ENCODE measurements at places on chromosomes 2 and 18.

DNA sequence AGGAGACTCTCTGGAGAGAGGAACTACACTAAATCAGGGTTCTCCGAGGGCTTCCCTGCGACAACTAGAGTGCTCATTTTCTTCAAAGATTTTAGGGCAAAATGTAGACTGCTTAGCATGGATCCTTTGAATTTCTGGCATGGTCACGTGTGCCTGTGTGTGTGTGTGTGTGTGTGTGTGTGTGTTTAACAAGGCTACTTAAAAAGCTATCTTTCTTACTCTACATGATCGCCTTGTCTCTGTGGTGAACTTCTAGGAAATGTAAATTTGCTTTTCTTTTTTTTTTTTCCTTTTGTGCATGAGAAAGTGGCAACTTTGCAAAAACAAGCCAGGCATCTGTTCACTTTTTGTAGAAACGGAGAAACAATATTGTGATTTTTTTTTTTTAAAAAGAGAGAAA lies 43.9 kb downstream of the SOX11 start:
- DNase-seq = no peak

- no peak for DNase-seq
These were observed 307.8 kb downstream of the CYP26B1 start for GRCh38 chr2:71839826-71840225.

DNA sequence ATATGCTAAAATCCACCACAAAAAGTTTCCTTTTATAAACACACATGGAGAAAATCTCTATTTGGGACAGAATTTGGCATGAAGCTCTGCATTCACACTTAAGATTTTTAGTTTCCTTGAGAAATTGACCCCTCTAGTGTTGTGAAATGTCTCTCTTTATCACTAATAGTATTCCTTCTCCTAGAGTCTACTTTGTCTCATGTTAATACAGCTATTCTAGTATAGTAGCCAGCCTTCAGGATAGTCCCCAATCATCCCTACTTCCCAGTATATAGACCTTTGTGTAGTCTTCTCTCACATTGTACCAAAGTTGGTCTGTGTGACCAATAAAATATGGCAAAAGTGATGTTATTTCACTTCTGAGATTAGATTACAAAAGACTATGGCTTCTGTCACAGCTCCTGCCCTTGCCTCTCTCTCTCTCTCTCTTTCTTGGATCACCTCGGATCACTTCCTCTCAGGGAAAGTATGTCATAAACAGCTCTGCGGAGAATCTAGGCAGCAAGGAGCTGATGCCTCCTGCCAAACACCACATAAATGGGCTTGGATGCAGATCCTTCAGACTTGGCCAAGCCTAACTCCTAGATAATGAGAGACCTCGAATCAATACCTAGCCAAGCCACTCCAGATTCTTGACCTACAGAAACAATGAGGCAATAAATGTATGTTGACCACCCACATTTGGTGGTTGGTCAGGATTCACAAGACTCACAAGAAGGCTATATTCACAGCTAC lies 59.7 kb upstream of the NABP1 start:
- no peak for DNase-seq

GRCh38 chr2:70767079-70767698 lies 811 bp downstream of the ADD2 start:
- DNase-seq = peak; percentile 55

DNA sequence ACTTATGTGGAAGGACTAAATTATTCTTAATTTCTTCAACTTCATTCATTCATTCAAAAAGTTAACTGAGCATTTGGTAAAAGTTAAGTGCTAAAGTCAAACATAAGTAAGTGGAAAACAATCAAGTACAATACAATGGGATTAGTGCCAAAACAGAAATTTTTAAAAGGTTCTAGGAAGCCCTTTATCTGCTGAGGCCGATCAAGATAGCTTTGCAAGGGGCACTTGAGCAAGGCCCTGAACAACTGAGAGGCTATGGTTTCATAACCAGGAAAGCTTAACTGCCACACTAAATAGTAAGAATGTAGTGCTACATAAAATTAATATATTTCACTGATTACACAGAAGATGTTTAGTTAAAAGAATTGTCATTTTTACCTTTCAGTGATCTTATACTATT lies 76.5 kb downstream of the NOL10 start:
- DNase-seq = no peak

- DNase-seq = no peak
These were observed 227.5 kb upstream of the FOSL2 start for GRCh38 chr2:28165087-28165635.

- DNase-seq = no peak
These were observed 104.7 kb upstream of the NABP1 start for GRCh38 chr2:191573216-191573615.

GRCh38 chr2:24793761-24794435 lies 673 bp downstream of the CENPO start:
- peak; percentile 23 for DNase-seq

GRCh38 chr2:235534678-235535422 lies 41.0 kb downstream of the AGAP1 start:
- DNase-seq = no peak

DNA sequence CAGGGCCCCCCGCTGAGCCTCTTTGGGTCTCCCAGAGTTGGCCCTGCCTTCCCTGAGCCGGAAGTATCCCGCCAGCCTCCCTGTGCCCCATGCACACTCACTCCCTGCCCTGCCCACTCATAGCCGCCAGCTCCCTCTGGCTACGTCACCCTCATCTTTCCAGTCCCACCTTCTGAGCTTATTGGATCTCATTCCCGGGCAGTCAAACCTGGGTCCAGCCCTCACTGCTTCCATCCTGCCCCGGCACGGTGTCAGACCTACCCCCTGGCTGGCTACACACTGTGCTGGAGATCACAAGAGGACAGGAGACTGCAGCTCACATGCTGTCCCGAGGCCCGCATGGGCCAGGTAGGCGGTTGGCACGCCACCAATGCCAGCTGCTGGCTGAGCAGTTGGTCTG lies 147.2 kb downstream of the ASB1 start:
- DNase-seq = no peak

GRCh38 chr2:30300456-30301221 lies 69.3 kb downstream of the LBH start:
- DNase-seq = no peak

- no peak for DNase-seq
These were observed 14.7 kb downstream of the CROCC2 start for GRCh38 chr2:240920783-240921231.

DNA sequence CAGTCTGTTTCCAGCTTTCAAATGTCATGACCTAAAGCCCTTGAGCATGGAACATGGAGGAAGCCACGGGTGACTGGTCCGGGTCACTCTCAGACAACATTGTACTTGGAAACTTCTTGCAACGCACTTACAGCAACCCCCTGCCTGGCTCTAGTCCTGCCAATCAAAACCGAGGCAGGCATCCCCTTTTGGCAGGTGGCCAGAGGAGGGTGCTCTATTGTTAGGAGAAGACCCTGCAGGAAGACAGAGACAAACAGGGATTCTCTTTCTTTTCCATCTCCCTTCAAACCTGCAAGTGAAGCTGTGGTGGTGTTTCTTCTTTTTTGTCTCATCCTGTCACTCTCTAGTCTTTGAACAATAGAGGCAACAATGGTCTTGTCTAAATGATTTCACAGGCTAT lies 667.2 kb downstream of the ZEB2 start:
- no peak for DNase-seq

- peak; percentile 37 for DNase-seq
These were observed 34.9 kb downstream of the RAB10 start for GRCh38 chr2:26068602-26069298.

DNA sequence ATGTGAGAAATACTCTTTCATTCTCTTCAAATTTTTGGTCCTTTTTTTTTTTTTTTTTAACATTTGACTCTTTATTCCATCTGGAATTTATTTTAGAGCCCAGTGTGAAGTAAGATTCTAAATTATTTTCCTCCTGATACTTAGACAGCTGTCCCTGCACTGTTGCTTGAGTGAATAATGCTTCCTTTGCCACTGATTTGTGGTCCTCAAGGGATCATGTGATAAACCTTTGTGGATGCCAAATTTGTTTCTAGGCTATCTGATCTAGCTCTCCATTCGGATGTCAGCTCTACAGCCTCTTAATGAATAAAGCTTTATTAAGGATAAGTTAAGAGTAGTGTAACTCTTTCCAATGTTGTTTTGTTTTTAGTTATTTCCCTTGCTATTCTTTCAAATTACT lies 142.3 kb downstream of the SMAD7 start:
- DNase-seq = no peak

DNA sequence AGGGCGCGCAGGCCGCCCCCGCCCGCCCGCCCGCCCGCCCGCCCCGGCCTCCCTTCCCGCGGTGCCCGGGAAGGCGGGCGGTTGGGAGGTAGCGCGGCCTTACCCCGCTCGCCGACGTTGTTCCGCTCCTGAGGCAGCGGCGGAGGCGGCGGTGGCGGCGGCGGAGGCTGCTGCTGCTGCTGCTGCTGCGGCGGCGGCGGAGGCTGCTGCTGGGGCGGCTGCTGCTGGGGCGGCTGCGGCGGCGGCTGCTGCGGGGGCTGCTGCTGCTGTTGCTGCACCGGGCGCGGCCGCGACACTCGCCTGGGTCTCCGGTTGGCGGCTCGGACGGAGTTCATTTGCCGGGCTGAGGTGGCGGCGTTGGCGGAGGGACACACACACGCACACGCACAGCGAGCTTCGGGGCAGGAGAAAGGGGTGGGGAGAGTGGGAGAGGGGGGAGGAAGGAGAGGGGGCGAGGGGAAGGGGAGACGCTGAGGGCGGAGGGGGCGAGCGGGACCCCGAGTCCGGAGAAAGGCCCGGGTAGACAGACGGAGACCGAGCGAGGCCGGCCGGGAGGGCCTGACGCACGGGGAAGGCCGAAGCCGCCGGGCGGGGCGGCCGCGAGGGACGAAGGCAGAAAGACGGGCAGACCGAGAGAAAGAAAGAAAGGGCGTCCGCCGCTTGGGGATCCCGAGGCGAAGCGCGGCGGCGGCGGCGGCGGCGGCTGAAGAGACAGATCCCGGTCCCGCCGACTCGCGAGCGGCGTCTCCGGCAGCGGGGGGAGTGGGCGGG lies 727 bp downstream of the FBXO11 start:
- DNase-seq = no peak

DNA sequence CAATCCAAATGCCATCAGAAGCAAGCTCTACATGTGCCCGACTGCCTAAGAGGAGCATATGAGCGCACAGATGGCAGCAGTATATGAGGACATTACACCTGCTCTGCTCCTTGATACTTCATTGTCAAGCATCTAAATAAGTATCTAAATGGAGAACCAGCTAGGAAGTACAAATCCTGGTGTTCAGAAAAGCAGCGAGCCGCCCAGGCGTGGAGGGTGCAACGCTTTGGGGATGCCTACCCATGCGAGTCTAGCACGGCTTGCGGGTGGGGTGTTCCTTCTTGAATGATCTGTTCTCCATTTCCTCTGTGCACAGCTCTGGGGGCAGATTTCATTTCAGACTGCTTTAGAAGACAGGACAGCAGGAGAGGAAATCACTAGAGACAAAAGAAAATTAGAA lies 63.0 kb upstream of the BCL2L11 start:
- no peak for DNase-seq

DNA sequence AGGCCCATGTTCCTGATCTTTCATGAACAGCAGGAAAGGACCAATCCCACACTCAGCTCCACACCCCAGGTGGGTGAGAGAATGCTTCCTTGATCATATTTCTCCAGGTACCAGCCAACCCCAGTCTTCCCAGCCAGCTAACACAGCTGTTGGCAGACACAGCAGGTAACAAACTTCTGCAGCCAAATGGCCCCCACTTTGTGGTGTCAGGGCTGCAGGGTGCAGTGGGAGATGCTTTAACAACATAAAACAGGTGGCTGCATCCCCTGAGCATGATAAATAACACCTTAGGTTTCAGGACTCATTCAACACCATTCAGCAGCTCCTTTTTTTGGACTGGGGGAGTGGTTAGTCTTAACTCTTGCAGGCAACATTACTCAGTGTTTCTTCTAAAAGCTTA lies 76.7 kb upstream of the ACAA2 start:
- DNase-seq = no peak

GRCh38 chr2:21945658-21946057 lies 821.9 kb downstream of the TDRD15 start:
- DNase-seq = no peak

- no peak for DNase-seq
These were observed 296.0 kb upstream of the MC4R start for GRCh38 chr18:60668583-60668982.

DNA sequence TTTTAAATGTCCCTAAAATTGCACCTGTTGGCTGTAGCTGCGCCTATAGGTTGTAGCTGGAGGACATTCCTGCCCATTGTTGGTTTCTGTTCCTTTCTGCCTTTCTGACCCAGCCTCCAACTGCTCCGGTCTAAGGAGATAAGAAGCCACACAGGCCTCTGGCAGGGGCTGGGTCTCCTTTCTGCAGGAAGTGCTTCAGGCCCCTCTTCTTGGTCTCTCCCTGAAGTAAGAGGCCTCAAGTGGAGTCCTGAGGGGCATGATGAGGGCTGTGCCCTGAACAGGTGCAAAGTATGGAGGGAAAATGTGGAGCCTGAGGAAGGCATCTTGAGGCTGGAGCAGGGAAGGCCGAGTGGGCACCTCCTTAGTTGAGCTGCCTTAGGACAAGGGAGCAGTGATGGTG lies 10.4 kb upstream of the SFTPB start:
- DNase-seq = no peak

- no peak for DNase-seq
These were observed 85.6 kb downstream of the EHD3 start for GRCh38 chr2:31319406-31320175.

DNA sequence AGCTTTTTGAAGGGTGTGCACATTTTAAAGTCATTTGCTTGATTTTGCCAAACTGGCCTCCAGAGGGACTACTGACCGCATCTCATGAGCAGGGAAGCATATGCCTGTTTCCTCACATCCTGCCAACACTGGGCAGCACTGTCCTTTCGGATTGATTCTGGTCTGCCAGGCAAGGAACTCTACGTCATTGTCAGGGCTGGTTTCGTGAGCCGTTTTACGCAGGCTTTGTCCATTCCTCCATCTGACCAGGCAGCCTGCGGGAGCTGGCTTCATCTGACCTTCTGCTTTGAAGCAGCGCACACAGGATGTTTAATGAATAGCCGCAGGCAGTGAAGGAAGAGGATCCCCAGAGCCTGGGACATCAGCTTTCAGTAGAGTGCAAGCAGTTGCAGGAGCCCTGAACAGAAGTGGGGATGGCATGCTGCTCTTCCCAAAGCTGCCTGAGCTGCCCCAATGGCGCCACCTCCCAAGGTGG lies 46.3 kb upstream of the SEMA4C start:
- DNase-seq = no peak

DNA sequence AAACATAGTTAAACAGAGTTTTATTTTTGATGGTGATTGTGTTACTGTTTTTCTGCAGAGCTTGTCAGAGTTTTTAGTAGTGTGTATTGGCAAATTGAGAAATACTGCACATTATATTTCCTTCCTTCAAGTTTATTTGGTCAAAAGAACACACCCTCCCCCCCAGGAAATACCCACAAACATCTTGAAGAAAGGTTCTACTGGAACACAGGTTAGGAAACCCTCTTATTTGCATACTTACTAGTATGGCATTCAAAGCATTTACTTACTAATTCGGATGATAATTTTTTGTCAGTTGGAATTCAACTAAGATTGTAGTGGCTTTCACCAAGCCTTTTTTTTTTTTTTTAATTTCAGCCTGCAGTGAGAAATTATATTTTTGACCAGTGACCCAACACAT lies 9.1 kb downstream of the CAB39 start:
- no peak for DNase-seq

- peak; percentile 85 for DNase-seq
These were observed 35.5 kb upstream of the PTMA start for GRCh38 chr2:231672617-231673347.

- DNase-seq = no peak
These were observed 438.1 kb upstream of the ST6GAL2 start for GRCh38 chr2:107323946-107324565.

GRCh38 chr2:149040451-149040850 lies 2.0 kb downstream of the LYPD6B start:
- DNase-seq = no peak

Measured in H54 (cell line).